Dermis microvascular lymphatic vessel endothelial cell (primary cell): ENCODE measurements at places on chromosomes 7 and 10. TPM values are rescaled to one million over a fixed set of nuclear protein-coding genes. Genes with fewer than 3 reads are reported as not detected.

The RFC2 gene
- total RNA-seq = 21.1 and 22.3 TPM in 2 replicates

The GIMAP5 gene
- total RNA-seq = 255 and 501 TPM in 2 replicates

The GCK gene
- 0.26 and 0.38 TPM in 2 replicates for total RNA-seq

The SLC26A5 gene
- total RNA-seq = 0.64 and 1.0 TPM in 2 replicates

- no peak for DNase-seq
Observed at GRCh38 chr10:26987851-26988250, 112.4 kb downstream of the ANKRD26 start.

DNA sequence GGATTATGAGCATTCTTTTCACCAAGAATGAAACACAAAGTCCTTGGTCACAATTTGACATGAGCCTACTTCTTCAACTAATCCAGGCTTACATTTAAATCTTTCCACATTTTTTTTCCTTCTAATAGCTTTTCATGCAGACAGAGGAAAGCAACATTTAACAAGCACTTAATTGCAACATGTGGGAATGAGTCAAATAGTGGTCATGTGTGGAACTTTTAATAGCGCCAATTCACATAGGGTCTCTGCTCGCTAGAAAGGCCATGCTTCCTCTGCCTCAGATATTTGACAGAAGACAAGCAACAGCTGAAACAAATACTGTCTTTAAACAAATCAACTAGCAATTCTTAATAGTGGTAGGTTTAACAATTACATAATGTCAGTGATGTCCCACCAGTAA, 285.9 kb upstream of the ETV1 start:
- DNase-seq = no peak

DNA sequence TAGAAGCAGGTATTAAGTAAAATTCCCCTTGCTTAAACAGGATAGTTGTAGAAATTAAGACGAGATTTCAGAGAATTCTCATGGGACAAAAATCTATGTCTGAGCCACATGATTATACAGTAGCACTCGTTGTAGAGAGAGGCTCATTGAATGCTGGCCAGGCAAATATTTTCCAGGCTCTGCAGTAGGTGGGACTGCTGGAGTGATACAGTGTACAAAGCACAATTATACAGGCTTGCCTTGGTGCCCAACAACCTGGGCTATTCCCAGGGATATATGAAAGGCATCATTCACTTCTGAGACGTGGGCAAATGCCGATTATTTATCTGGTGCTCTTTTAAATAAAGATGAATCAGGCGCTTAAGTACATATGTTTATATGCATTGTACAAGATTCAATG, 380.6 kb downstream of the PHTF2 start:
- DNase-seq = no peak

- DNase-seq = no peak
Observed at GRCh38 chr7:42174391-42174912, 62.6 kb downstream of the GLI3 start.

GRCh38 chr10:15843695-15844094, 16.6 kb downstream of the MINDY3 start:
- DNase-seq = no peak
